Thymus (tissue), 14 donors: ENCODE measurements at places on chromosomes 7 and 10. TPM values are rescaled to one million over a fixed set of nuclear protein-coding genes. Genes with fewer than 3 reads are reported as not detected.

The PARD3 gene
- 23.5 TPM for total RNA-seq

The CREB5 gene
- total RNA-seq = 1.1 TPM

GRCh38 chr10:77673515-77674140, 36.0 kb upstream of the KCNMA1 start:
- H3K36me3 ChIP-seq = no peaks in the 10 kb centered on the region
- H3K4me3 ChIP-seq = no peak overlapping the region
- DNase-seq = no peak
- H3K27me3 ChIP-seq = peaks cover 4% of the 10 kb centered on the region
- H3K4me1 ChIP-seq = no peaks in the 10 kb centered on the region

DNA sequence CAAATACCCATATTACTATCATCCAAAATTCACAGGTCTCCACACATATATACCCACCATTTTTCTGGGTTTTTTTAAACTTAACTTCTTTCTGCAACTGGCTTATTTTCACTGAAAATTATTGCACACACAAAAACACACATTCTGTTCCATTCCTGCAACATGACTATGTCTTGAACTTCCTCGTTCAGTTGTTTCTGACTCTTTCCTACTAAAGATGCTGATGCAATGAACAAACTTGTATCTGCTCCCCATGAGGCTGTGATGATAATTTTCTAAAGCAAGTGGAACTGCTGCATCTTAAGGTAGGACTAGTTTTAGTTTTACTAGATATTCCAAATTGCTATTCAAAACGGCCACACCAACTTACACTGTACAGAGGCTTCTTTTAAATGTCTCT, 77.7 kb downstream of the OSBPL3 start:
- no peaks in the 10 kb centered on the region for H3K27me3 ChIP-seq
- no peak for DNase-seq
- peaks cover 7% of the 10 kb centered on the region for H3K4me1 ChIP-seq
- no peaks in the 10 kb centered on the region for H3K36me3 ChIP-seq
- no peak overlapping the region for H3K4me3 ChIP-seq

DNA sequence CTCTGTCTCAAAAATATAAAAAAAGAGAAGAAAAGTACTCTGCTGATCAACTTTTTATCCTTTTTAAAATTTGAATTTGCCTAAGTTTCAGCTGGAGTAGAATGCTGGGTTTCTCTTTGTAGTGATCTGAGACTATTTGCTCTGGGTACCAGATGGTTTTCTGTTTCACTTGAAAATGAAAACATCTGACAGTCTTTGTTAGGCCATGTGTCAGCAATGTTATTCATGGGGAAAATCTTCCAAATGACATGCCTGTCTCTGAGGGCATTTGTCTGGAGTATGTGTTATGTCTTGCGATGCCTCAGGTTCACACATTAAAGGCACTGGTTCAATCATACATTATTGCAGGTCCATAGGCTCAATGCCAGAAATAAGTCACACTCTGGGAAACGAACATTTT, 175.3 kb upstream of the TMEM229A start:
- H3K36me3 ChIP-seq = no peaks in the 10 kb centered on the region
- H3K27ac ChIP-seq = no peak overlapping the region

The CLEC5A gene
- total RNA-seq = 0.57 TPM

The CFAP46 gene
- 0.09 TPM for total RNA-seq

The ZNF107 gene
- total RNA-seq = 13.5 TPM

The ARPC1B gene
- 186 TPM for total RNA-seq

The IRF5 gene
- total RNA-seq = 10.0 TPM

DNA sequence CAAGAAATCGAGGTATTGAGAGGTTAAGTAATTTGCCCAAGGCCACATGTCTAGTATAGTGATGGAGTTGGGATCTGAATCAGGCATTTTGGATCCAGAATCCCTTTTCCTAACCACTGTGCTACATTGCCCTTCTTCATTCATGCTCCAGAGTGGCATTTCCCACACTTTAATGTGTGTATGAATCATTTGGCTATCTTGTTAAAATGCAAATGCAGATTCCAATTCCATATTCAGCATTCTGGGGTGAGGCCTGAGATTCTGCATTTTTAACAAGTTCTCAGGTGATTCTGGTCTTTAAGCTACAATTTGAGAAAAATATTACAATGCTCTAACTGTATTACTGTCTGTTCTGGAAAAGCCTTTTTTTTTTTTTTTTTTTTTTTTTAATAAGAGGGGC, 631.3 kb downstream of the PHTF2 start:
- H3K4me3 ChIP-seq = no peak overlapping the region
- DNase-seq = no peak
- H3K27ac ChIP-seq = no peak overlapping the region
- no peaks in the 10 kb centered on the region for H3K36me3 ChIP-seq
- no peaks in the 10 kb centered on the region for H3K27me3 ChIP-seq
- H3K4me1 ChIP-seq = no peaks in the 10 kb centered on the region
